NB4 (cell line): ENCODE measurements at places on chromosomes 1 and 21.
A peak's percentile ranks its signal among the peaks of the same experiment; 100 is the strongest.

- DNase-seq = no peak
Observed at GRCh38 chr1:24152631-24153494, 9.9 kb upstream of the IL22RA1 start.

DNA sequence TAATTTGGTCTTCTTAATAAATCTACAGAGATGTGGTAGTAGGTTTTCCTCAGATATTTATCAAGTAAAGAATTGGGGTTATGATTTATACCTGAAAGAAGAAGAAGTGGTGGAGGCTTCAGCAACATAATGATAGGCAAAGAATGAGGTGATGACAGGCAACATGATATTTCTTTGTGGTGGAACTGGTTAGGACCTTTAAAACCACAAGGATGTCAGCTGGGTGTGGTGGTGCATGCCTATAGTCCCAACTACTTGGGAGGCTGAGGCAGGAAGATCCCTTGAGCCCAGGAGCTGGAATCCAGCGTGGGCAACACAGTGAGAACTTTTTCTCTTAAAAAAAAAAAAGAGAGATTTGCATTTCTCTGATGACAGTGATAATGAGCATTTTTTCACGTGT, 34.1 kb upstream of the COL11A1 start:
- no peak for DNase-seq

DNA sequence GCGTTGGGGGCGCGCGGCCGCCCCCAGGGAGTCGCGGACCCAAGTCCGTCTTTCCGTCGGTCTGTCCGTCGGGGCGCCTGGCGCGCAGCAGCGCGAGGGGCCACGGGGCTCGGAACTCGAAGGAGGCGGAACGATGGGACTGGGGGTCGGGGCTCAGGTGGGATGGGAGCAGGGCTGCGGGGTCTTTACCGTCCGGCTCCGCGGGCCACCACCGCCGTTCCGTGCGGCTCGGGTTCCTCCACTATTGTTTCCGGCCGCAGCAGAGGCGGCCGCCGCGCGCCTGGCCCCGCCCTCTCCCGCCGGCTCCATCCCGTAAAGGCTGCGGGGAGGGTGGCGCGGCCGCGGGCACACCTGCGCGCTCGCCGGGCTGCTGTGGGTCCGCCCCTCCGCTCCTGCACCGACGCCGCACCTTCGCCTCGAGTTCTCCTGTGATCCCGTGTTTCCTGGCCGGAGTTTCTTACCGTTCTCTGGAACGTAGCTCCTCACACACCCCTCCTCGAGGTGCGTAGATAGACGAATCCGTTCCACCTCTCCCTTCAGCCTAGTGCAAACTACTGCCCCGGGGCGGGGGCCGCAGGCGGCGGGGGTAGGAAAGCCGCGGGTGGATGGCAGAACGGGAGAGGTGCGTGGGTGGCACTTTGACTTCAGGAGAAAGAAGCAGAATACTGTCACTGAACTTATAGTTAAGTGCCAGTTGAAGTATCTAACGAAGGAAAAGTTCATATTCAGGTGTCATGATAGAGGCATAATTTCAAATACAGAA, at the start of gene C21orf91:
Gene C21orf91 (minus strand): TSS at position 243 of the 763 bp plus-strand sequence. CDS start 1,038 bp downstream, outside the sequence.
- DNase-seq = peak; percentile 83

DNA sequence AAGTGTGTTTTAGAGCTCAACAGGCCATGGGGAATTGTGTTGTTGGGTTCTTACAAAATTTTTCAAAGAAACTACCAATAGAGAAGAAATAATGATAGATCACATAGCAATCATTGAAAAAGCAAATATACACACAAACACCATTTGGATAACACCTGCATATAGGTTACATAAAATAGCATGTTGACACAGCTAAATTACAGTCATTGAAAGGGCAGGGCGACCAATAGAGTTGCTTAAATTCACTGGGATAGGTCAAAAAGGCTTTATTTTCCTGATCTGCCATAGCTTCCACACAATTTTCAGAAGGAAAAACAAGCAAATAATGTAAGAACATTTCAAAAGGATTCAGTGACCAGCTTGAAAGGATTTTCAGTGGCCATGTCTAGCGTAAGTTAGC, 57.9 kb upstream of the FGGY start:
- DNase-seq = no peak

- no peak for DNase-seq
Observed at GRCh38 chr1:94863919-94864318, 43.8 kb downstream of the SLC44A3 start.

- DNase-seq = no peak
Observed at GRCh38 chr1:214958486-214958885, 124.1 kb upstream of the KCNK2 start.

DNA sequence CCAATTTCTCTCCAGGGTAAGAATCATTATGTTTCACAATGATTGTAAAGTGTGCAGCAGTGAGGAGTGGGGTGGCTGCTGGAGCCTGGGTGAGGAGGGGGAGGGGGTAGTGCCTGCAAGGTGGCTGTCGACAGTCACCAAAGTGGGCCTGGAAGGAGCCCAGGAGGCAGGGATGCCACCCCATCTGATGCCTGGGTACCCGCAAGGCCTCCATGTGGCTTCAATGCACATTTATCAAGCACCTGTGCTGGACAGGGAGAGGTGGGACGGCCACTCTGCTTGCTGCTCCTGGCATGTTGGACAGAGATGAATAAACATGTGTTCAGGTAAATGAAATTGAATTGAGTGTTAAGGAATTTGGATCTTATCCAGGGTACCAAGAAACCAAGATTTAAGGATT, 78.8 kb upstream of the DISP3 start:
- DNase-seq = no peak

DNA sequence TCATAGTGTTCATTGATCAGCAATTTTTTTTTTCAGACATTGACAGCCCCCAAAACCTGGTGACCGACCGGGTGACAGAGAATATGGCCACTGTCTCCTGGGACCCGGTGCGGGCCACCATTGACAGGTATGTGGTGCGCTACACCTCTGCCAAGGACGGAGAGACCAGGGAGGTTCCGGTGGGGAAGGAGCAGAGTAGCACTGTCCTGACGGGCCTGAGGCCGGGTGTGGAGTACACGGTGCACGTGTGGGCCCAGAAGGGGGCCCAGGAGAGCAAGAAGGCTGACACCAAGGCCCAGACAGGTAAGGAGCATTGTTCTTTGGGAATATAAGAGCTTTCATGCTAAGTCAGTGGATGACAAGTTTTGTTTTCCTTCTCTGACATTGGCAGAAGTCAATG, 49.3 kb downstream of the TNN start:
- no peak for DNase-seq

DNA sequence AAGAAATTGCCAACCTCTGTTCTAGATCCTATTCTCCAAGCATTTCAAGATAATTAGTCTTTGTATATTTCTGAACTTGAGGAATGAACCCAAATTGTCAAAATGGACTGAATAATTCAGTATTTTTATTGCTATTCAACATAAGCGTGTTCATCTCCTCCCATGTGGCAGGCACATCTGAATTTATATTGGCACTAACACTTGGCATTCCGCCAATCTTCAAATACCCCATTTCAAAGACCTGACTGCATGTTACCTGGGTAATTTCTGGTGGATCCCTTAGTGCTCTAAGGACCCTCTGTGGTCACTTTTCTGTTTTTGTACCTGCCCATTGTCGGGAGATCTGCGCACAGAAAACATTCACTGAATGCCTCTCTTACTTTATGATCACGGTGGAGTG, 66.6 kb downstream of the BACE2 start:
- DNase-seq = no peak

DNA sequence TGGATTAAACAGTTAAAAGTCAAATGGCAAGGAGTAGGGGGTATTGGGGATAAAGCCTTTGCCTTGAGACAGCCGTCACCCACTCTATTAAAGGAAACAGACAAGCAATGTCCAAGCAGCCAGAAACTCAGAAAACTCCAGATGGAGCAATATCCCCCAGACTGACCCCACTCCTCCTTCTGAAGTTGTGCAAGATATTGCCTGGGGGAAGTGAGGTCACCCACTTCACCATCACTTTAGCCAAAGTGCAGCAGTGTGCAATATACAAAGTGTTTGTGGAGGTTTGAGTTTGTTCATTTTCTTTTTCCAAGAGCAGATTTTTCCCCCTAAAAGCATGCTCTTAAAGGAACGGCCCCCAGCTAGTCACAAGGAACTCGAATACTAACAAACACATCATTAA, 125.1 kb downstream of the ETS2 start:
- peak; percentile 91 for DNase-seq

GRCh38 chr1:167984886-167985489, 48.1 kb upstream of the MPC2 start:
- DNase-seq = peak; percentile 4

GRCh38 chr1:229162825-229163515, 107.9 kb upstream of the RAB4A start:
- no peak for DNase-seq

DNA sequence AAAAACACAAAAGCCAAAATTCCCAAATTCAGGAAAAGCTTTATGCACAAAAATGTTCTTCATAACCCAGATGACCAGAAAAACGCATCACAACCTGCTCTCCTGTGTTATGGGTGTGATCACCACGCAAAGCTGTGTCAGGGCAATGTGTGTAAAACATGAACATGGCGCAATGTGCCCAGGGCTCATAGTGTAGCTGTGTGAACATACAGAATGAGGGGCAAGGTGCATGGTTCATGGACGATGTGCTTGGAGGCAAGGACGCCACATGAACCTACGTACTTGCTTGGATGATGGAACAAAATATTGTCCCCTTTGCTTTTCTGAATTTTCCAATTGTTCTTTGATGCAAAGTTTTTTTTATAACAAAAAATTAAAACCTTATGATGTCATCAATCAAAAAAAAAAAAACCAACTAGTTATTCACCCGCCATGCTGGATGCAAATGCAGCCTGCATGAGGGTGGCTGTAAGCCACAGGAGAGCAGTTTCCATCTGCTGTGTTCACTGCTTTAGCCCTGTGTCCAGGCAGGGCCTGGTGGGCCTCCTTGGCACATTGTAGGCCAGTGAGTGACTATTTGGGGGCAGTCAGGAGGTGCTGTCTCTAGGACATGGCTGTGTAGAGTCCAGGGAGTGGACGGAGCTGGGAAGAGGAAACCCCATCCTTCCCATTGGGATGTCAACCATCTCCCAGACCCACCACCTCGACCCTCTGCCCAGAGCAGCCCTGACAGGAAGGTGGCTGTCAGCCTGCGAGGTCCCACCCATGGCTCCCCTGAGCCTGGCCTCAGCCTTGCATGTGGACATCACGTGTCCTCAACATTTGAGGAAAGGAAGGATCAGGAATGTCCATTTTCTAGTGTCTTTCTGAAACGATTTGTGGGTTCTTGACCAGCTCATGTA, 13.6 kb downstream of the KRTAP10-1 start:
- no peak for DNase-seq

- DNase-seq = no peak
Observed at GRCh38 chr1:41775956-41776585, 142.7 kb downstream of the HIVEP3 start.
